ENCODE measurements at places on chromosomes 5 and 9.
A peak's percentile ranks its signal among the peaks of the same experiment; 100 is the strongest.

DNA sequence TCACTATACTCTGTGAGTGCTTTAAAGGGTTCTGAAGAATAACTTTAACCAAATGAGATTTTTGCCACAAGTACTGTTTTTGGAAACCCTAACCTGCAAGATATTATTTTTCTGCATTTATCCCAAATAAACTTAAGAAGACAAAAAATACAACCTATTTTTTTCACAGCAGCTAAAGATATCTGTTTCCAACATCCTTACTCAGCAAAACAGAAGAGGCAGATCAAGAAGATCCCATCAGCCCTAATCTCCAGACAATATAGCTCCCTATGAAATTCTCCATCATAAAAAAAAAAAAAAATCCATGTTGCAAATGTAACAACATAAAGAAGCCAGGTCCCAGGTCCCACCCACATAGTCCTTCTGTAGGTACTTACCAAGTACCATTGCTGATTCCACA is 7.6 kb downstream of the PCSK1 start:
- no peak for DNase-seq

DNA sequence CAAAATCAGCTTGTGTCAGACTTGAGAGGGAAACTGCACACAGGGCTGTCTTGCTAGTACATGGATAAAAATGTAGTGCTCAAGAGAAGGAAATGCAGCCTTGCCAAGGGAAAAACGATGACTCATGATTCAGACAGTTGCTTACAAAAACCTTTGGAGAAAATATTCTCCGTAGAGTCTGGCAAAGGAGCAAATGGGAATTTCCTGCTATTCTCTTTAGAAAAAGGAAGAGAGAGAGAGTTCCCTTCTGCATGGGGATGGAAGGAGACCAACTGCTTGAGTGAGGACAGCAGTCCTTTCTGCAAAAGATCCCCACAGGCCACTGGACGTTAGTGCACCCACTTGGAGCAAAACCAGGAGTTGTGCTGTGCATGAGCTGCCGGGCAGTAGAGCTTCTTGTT is 7.6 kb downstream of the IFNB1 start:
- peak; percentile 46 for DNase-seq

DNA sequence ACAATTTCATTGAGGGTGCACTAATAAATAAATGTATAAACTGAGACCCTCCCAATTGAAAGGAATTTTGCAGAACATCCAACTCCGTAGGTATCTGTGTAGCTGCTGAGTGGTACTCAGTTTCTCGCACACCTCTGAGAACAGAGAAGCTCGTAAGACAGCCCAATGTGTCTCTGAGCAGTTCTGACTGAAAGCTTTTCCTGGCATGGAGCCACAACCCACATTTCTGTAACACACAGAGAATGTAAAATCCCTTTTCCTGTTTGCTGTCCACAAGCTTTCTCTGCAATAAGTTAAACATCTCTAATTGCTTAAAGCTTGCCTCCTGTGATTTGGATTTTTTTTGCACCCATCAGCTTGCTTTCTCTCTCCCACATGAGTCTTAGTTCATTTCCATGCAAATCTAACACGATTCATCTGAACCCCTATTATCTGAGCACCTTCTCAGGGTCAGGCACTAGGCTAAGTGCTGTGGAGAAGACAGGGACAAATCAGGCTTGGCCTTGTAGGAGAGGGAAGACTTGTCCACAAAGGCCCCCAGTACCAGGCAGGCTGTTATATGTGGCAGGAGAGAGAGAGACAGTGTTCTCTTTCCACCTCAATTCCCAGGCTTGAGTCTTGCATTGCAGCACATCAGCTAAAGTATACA is 44.2 kb upstream of the COL15A1 start:
- DNase-seq = no peak

DNA sequence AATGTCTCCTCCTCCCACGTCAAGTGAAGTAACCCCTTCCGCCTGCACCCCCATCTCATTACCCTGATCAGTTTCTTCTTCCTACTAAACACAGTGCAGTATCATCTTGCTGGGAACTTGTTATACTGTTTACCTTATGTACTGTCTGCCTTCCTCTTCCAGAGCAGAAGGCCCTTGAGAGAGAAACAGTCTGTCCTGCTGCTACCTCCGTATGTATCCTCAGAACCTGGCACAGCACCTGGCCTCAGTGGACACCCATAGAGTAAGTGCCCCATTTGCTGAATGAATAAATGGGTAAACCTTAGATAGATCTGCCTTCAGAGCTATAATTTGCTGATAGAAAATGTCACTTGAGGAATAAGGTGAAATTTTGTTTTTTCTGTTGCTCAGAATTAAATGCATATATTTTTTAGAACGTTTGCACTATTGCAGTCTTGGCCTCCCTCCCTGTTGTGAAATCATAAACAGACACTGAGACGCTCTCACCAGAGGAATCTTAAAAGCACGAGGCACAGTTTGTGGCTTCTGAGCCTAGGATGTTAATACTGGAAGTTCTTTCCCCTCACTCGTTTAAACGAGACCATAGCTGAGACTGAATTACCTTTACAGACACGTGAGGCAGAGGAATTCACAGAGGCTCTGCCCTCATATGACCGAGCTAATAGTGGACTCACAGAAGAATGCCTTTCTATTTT is 223.1 kb upstream of the DAP start:
- DNase-seq = no peak

- DNase-seq = no peak
Observed at GRCh38 chr9:78694974-78695373, 398.0 kb downstream of the PSAT1 start.

- no peak for DNase-seq
Observed at GRCh38 chr5:81450940-81451339, 57.0 kb upstream of the ACOT12 start.

- no peak for DNase-seq
Observed at GRCh38 chr5:163893281-163893680, 387.9 kb downstream of the MAT2B start.

DNA sequence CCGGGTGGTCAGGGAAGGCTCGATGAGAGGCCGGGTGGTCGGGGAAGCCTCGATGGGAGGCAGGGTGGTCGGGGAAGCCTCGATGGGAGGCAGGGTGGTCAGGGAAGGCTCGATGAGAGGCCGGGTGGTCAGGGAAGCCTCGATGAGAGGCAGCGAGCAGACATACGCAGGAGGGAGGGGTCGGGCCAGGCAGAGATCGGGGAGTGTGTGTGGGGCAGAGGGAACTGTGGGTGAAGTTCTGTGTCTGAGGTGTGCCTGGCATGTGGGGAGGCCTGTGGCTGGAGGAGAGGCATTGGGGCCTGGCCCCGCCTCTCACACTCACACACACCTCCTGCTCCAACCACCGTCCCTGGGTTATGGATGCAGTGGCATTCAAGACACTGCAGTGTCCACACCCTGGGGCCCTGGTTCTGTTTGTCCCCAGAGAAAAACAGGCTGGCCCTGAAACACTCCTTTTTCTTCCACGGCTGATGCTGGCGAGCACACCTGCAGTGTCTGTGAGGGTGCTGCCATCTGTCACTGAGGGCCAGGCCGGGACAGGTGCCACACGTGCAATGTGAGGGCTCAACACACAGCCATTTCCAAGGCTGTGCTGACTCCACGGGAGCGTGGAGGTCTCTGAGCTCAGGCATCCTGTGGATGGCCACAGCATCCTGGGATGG is 6.5 kb upstream of the PLEKHG4B start:
- DNase-seq = no peak

GRCh38 chr9:135403733-135404450 is 75.7 kb upstream of the PPP1R26 start:
- no peak for DNase-seq

GRCh38 chr5:6861036-6861435 is 147.8 kb downstream of the TENT4A start:
- no peak for DNase-seq

DNA sequence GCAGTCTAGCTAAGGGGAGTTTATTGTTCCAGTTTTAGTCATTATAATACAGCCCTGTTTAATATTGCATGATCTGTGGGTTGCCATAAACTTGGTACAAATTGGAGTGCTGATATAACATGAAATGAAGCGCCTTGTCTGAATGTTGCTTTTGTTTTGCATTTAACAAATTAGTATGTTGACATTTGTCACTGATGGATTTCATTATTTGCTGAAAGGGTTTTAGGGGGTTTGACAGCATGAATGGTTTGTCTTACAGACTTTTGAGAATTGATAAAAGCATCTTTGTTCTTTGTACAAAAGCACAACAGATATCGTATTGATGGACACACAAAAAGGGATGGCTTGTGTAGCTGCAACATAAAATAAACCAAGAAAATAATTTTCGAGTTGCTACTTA is 178.3 kb downstream of the AOPEP start:
- DNase-seq = no peak

DNA sequence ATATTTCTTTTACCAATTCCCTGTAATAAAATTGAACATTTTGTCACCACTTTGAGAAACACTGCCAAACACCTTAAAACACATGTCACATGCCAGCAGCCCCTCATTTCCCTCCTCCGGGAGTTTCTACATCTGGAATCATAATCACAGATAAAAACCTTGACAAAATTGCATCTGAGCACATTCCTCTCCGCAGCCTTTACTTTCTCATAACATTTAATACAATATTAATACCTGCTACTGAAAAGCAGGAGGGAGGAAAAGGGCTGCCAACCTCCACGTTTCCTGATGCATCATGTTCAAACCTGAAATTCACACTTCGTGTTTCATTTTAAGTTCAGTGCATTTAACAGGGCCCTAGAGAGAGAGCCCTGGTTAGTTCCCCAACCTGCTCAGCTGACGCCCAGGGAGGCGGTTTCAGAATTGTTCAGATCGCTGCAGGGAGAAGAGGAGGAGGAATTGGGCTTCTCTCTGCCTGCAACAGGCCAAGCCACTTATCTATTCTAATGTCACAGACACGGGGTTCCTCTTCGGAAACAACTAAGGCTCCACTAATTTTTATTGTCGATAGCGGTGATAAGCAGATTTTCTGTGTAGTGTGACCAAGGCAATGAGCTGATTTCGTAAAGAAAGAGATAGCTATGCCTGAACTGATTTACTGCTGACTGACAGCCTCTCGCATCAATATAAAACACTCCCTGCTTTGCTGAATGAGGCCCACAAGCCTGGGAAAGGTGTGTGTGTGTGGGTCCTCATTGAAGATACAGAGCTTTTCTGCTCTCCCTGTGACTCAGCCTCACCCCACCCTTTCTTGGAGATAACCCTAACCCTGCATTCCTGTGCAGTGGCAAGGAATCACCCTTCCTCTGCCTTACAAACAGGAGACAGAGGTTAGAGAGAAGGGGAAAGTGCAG is 4.9 kb upstream of the LHX2 start:
- DNase-seq = no peak

DNA sequence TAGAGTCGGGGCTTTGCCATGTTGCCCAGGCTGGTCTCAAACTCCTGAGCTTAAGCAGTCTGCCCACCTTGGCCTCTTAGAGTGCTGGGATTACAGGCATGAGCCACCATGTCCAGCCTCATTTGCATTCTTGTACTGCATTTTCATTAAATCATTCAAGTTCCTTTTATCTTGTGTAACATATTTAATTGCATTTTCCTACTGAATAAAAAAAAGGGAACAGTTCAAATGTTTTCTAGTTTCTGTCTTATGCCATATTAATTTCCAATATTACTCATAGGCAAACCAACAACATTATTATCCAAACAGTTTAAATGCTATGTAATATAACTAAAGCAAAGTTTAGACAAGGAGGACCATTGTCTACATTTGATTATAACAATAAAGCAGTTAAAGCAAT is 6.1 kb downstream of the SLC31A1 start:
- no peak for DNase-seq

DNA sequence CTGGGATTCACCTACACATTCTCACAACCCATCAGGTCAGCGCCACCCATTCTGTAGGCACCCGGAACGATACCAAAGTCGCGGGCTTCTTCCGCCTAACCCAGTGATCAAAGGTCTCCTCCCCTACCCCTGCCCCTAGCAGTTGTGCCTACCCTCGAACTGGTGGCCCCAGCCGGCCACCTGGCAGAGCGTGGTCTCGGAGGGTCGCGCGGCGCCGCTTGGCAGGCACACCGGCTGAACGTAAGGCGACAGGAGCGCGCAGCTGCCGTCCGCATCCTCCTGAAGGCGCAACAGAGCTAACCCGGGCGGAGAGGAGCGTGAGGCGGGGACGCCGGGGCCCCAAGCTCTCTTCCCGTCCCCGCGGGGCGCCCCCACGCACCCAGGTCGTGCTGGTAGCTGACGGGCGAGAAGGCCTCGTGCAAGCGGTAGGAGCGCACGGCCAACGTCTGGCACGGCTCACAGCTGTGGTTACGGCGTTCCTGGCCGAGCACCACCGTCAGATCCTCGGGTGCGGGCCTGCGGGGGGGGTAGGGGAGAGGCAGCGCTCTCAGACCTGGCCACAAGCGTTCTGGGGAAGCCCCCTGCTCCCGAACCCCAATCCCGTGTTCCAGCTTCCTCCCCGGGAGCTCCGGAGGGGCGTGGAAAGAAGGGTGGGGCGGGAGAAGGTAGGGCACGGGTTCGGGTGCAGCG is 2.8 kb upstream of the PFN3 start:
- DNase-seq = no peak

GRCh38 chr9:138112090-138112748 is 234.6 kb downstream of the CACNA1B start:
- DNase-seq = no peak

DNA sequence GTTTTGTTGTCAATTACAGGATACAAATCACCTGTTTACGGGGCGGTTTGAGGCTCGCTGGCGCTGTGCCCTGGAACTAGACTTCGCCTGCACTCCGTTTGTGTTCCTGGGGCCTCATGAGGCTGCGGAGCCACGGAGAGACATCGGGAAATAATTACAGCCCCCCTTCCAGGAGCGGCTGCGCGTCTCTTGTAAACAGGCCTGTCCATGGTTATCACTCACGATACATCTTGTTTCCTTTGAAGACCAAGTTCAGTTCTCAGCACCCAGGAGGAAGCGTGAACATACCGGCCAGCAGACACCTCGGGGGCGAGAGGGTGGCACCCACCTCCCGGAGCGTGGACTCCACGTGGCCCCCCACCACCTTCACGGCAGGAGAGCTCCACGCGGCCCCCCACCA is 297.1 kb upstream of the IRX4 start:
- no peak for DNase-seq

- DNase-seq = no peak
Observed at GRCh38 chr5:10485142-10485795, 43.6 kb downstream of the ROPN1L start.

GRCh38 chr9:108443019-108443633 is 412.7 kb downstream of the ACTL7B start:
- DNase-seq = no peak

DNA sequence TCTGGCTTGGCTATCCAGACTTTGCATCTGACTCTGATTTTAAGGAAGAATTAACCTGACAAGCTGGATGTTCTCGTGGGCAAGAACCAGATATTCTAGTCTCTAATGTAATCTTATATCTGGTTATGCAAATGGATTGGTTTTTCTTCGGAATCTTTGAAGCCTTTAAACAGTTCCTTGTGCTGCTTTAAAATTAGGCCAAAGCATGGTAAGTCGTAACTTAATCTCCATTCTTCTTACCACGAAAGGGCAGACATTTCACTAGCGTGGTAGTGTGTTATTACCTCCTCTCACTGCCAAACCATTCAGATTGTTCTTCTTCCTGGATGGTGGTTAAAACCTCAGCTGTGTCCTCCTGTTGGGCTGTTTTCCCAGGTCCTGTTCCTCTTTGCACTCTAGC is 34.1 kb upstream of the TTC23L start:
- DNase-seq = no peak

DNA sequence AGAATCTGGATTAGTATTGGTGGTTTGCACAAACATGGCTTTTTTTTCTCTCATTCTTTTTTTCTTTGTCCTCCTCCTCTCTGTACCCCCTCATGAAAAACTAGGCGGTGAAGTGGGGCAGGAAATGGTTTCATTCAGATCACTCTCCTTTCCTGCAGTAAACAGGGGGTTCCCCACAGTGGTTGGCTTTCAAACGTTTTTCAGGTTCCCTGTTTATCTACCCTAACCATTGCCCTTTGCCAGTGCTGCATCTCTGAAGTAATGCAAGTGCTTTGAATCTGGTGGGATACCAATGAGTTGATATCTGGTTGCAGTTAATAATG is 29.8 kb downstream of the NR4A3 start:
- no peak for DNase-seq
